ENCODE measurements at places on chromosomes 1 and 21.

DNA sequence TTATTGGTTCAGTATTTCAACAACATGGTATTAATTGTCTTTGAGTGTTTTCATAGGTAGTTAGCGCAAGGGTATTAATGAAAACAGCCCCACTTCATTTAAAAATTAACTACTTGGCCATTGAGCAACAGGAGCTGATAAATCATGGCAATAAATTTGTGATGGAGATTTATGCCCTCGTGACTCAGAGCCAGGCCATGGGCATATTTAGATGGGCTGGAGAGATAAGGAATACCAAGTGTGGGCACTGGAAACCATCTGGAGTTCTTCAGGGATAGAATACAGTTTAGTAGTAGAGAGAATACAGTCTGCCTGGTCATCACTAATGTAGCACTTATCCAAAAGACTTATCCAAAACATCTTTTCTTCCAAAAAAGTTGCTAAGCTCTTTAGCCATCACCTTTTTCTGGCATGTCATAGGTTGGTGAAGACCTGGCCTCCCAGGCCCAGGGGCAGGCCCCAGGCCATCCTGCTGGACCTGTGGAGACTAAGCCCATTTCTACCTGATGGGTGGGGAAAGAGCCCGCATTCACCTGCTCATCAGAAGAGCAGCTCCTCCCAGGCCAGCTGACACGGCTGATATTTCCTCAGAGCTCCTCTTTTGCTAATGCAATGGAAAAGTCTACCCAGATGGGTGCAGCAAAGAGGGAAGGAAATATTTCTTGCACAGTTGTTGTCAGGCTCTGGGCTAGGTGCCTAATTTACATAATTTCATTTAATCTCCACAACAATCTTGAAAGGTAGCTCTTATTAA, 238.0 kb downstream of the TM2D1 start:
- DNase-seq = no peak

- DNase-seq = no peak
Observed at GRCh38 chr21:31678478-31678877, 19.0 kb downstream of the SOD1 start.

- no peak for DNase-seq
Observed at GRCh38 chr1:202654079-202654478, 56.2 kb downstream of the SYT2 start.

DNA sequence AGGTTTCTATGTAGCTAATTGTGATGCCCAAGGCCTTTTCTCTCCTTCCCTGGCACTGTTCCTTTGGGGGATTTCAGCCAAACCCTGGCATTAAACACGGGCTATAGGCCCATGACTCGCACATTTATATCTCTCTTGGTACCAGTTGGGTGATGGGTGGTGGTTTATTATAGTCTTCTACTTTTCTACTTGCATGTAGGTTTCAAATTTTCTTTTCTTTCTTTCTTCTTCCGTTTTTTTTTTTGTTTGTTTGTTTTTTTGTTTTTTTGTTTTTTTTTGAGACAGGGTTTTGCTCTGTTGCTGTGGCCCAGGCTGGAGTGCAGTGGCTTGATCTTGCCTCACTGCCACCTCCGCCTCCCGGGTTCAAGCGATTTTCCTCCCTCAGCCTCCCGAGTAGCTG, 1.1 kb downstream of the IL10RB start:
- no peak for DNase-seq

DNA sequence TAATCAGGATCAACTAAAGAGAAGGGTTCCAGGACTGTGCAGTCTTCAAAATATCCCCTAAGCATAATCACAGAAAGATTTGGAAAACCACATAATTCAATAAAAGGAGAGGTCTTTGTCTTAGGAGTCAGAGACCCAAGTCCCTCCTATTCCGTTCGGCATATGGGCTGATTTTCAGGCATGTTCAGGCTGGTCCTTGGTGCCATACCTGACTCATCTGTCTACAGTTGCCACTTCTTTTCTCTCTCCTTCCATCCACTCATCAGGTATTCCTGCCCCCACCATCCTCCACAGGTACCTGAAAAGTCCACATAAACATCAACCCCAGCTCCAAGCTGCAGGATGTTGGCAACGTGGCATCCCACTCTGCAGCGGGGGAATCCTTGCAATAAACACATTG, 29.7 kb upstream of the RPL11 start:
- DNase-seq = no peak

GRCh38 chr21:29305561-29305960, 6.8 kb downstream of the BACH1 start:
- no peak for DNase-seq

DNA sequence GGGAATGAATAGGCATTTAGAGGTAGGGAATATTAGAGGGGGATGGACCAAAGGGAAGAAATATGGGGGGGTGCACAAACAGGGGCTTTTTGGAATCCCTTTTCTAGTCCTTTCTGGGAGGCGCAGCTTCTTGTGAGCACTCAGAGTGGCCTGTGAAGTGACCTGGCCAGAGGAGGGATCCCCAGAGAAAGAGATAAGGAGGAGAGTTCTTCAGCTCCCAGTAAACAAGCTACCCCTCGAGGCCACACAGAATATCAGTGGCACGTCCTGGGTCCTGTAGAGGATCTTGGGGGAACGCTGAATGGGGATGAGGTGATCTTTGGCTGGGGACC, 19.4 kb downstream of the VANGL2 start:
- no peak for DNase-seq

GRCh38 chr1:27589841-27590426, 14.0 kb downstream of the AHDC1 start:
- DNase-seq = no peak

DNA sequence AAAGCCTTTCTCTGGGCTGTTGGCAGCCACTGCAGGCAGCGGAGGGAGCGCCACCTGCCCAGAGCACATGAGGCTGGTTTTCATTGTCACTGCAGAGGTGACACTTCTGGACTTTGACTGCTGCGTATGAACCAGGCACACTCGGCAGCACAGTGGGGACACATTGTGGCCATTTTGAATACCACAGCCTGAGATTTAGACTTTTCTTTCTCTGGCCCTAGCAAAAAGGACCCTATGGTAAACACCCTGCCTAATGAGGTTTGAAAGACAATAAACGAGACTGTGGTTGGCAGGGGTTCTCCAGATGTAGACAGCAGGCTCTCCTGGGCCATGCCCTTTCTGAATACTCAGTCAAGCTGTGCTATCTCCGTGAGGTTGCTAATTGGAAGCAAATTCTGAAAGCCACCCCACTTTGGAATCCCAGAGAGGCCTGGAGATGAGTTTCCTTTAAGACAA, 12.0 kb upstream of the KCNE2 start:
- DNase-seq = peak; percentile 48

- no peak for DNase-seq
Observed at GRCh38 chr1:166221316-166221715, 54.5 kb upstream of the FAM78B start.

- no peak for DNase-seq
Observed at GRCh38 chr1:155004352-155005075, 1.9 kb downstream of the ZBTB7B start.
